ENCODE measurements at places on chromosomes 11 and 22.

DNA sequence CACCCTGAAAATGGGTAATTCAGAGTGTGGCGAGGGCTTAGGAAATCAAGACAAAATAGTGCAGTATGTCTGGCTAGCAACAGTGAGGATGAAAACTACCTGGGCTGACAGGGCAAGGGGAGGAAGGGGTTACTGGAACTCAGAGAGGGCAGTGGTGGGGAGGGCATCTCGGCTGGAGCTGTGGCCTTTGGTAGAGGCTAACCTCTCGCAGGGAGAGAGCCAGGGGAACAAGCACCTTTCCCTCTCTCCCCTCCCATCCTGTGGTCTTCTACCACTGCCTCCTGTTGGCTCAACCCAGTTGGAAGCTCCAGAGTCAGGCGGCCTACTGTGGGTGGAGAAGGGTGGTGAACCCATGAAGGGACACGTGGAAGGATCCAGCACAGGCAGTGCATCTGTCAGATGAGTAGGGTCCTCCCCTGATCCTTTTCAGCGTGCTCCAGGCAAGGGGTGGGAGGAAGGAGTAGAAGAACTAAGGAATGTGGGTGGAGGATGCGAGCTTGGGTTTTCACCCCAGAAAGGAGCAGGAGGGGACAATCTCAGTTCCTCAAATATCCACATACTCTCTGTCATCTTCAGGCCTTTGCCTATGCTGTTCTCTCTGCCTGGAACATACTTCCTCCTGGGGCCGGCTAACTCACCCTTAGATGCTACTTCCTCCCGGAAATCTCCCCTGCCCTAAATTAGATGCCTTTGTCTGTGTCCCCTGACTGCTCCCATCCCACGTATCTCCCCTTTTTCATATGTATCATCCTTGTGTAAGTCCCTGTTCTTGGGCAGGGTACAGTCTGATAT is 6.2 kb upstream of the KCNE3 start:
- DNase-seq: no peak

GRCh38 chr11:127656116-127656836 is 655.7 kb upstream of the KIRREL3 start:
- no peak for DNase-seq

DNA sequence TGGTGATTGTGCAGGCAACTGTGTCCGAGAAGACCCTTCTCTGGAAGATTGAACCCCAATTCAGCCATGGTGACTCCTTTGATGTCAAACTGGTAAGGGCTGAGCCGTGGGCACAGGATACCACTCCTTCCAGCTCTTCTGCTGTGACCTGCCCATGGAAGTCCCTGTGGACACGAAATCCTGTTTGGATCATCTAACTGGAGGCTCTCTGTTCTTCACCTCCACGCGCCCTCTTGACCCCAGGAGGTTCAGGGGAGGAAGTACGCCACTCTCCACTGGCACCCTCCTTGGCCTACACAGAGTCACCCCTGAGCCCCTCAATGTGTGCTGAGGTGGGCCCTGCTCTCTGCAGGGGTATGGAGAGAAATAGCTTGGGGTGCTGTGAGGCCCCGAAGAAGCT is 810 bp downstream of the ISX start:
- no peak for DNase-seq

- no peak for DNase-seq
These were observed 480 bp upstream of the MTMR2 start for GRCh38 chr11:95924414-95924760.

DNA sequence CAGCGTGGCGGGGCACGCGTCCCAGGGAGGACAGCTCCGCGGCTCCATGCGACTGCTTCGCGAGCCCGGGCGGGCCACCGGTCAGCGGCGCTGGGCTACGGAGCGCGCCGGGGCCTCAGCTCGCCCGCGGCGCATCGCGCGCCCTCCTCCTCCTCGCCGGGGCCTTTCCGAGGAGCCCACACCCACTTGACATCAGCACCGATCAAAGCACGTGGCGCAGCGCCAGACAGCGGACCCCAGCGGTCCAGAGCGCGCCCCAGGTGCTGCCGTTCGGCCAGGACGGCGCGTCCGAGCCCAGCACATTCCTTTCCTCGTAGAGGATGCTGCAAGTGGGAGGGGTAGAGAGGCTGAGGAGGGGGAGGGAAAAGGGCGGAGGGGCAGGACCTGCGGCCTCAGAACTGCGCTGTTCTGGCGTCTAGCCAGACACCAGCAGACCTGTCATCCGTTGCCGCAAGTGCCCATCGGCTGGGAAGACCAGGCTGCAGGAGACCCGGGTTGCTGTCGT is 88.6 kb downstream of the PLEKHA7 start:
- no peak for DNase-seq

DNA sequence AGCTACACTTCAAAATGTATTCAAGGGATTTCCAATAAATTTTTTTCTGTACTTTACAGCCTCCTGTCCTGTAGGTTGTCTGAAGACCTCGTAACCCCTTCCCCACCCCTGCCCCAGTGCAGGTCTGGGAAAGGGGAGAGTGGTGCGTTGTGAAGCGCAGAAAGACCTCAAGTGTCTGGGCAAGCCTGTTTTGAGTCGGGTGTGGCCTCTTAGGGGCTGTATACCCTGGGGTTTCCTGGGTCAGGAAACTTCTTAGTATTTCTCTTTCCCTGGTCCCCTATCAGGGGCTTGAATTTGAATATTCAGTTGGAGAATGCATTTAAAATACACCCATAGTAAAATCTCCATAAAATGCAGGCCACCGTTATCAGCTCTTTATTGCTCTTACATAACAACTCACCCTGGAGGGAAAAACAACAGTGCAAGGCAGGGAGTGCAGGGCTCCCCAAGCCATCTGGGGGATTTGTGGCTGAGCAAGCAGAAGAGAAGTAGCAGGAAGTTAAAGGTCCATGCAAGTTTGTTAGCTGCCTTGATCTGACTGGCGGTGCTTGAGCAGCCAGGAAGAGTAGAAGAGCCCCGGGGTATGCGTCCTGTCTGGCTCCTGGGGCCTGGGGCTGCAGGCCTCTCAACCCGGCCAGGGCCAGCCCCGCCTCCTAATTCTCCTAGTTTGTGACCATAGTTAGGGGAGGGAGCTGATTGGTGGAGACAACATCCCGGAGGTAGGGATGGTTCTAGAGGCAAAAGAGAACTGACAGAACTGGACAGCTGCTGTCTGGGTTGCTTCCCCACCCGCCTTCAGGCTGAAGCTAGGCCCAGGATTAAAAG is 25.7 kb downstream of the ARHGAP1 start:
- DNase-seq: no peak

DNA sequence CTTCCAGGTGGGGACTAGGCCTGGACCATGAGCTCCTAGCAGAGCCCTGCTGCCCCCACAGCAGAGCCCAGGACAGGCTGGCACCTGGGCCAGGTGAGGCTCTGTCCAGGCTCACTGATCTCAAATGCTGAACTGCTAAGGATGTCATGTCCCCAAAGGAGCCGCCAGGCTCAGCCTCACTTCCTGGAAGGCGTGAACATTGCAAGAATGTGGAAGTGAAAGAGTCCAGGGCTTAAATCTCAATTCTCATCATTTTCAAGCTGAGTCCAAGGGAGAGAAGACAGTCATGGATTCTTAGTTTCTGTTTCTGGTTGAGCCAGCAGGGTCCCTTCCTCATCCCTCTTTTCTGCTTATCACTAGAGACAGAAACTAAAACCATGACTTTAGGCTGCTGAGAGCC is 5.0 kb downstream of the ASCL2 start:
- no peak for DNase-seq

GRCh38 chr11:126603486-126603885 is 248.0 kb downstream of the ST3GAL4 start:
- DNase-seq: no peak

- no peak for DNase-seq
These were observed 8.8 kb downstream of the RIN1 start for GRCh38 chr11:66327171-66328030.

DNA sequence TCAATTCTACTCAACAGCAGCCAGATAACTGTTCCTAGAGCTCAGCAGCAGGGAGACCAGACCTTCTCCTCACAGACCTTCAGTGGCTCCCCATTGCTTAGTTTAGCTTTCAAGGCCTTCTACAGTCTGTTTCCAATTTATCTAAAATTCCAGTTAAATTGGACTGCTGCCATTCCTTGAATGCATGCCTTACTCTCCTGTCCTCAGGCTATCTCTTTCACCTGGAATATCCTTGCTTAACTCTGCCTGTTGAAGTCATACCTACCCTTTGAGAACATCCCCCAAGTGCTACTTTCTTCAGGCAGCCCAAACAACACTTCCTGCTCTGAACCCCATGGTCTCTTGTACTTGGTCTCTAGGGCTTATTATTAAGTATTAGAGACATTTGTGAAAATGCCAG is 120.7 kb upstream of the TENM4 start:
- DNase-seq: no peak

DNA sequence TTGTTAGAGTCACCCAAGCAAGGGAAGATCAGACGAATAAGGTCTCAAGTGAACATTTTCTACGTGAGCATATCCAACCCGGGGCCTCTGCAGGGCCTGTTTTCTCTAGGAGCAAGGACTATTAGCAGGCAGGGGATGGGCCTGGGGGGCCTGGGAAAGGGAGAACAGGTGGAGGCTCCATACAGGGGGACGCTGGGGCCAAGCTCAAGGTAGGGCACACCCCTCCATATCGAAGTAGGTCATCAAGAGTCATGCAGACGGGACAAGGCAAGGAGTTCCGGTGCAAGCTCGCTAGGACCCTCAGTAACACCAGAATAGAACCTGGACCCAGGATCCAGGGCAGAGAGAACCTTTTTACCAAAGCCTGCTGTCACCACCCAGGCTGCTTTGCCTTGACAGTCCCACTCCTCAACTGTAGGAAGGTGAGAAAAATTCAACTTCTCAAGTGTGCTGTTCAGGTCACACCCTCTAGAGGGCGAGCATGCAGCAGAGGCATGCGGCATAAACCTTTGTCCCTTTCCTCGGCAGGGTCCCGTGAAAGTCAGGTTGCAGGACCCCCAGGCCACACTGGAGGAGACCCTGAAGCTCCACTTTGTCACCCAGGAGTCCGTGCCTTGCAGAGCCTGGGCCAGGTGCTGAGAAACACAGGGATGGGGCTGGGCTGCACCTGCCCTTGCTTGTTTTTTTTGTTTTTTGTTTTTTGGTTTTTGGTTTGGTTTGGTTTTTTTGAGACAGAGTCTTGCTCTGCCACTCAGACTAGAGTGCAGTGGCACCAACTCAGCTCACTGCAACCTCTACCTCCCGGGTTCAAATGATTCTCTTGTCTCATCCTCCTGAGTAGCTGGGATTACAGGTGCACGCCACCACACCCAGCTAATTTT is 8.6 kb upstream of the APOBEC3B start:
- DNase-seq: no peak

- DNase-seq: no peak
These were observed 2.9 kb downstream of the TST start for GRCh38 chr22:37016134-37016910.

DNA sequence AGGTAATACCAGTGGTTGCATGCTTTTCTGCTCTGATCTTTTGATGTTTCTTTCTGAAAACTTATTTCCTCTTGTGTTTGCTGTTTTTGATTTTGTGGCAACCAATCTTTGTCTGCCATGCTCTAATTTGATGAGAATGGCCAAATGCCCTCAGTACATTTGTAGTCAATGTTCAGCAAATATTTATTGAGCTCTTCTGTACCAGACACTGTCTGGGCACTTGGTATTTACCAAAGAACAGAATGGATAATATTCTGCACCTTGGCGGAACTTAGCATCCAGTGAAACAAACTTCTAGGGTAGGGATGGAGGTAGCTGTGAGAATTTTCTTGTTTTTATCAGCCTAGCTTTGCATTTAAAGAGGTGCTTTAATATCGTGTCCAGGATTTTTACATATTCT is 19.6 kb downstream of the PPP6R3 start:
- DNase-seq: no peak

DNA sequence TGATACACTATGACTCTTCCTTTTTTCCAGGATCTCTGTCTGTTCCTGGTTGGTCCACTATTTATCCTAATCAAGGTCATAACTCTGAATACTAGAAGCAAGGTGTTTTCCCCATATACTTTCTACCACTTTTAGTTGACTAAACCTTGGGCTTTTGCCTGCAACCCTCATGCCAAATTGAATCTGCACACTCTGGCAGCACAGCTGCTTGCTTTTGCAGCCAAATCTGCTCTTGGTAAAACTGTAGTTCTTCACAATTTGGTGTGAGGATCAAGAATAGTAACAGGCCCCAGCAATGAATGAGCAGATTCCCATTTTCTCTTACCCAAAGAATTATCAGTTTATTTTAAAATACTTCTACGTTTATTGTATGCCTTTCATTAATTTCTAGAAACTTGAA is 586.5 kb upstream of the CNTN5 start:
- no peak for DNase-seq

- no peak for DNase-seq
These were observed 33.2 kb downstream of the SLC5A12 start for GRCh38 chr11:26688701-26689100.

DNA sequence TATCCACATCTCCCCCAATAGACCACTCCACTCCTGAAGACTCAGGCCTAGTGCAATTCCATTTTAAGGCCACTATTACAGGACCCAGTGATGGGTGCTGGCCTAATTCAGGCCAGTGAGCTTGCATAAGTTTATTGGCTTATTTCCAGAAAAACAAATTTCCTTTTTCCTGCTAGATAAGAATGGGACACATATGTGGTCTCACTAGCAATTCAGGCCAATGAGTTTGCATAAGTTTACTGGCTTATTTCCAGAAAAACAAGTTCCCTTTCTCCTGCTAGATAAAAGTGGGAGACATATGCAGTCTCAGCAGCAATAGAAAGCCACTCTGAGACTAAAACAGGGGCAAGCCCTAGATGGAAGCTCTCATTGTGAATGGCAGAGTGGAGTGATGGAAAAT is 22.4 kb downstream of the ADM start:
- DNase-seq: no peak

- DNase-seq: no peak
These were observed 12.0 kb upstream of the ZDHHC13 start for GRCh38 chr11:19105011-19105410.

GRCh38 chr11:117169736-117170135 is 8.8 kb upstream of the SIDT2 start:
- DNase-seq: no peak

GRCh38 chr11:125215976-125216375 is 51.4 kb downstream of the PKNOX2 start:
- DNase-seq: no peak

DNA sequence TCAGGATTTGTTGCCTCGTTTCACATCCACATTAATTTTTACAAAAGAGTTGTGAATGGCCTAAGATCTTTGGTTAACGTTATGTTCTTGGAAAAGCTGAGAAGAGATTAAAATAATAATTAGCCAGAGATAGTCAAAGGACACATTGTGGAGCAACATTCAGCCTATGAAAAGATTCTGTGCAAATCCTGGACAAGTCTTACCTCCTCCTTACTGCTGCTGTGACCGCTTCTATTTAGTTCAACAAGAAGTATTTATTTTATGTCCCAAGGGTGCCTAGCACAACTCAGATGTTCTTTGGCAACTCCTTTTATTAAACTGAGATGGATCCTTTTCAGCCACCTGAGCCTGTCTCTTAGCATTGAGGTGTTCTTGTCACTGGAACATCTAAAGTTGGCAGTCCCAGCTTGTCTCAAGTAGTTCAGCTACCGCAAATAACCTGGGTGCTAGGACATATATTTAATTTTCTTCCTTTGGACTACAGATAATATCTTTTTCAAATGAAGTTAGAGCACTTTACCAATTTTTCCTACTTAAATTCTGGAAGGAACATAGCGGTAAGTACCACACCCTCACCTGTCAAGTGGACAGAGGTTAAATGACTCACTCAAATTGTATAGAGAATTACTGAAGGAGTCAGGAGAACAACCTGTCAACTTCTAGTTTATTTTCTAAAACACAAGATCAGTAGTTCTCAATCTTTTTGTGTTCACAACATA is 80.5 kb upstream of the CHRM4 start:
- no peak for DNase-seq
